ENCODE measurements at places on chromosomes 12 and 14.

GRCh38 chr12:82800185-82800584, 113.5 kb downstream of the TMTC2 start:
- no peak for DNase-seq

GRCh38 chr12:34392741-34393085, 370.4 kb downstream of the ALG10 start:
- no peak for DNase-seq

DNA sequence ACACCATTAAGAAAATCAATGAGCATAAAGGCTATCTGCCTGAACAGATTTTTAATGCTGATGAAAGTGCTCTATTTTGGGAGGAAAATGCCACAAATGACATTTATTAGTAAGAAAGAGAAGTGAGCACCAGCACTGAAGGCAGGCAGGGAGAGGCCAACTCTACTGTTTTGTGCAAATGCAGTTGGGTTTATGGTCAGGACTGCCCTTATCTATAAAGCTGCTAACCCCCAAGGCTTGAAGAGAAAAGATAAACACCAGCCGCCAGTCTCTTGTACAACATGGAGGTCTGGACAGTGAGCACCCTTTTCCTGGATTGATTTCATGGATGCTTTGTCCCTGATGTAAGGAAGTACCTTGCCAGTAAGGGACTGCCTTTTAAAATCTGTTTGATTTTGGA, 246.8 kb upstream of the SFSWAP start:
- DNase-seq, result no peak

- no peak for DNase-seq
Observed at GRCh38 chr12:50404307-50404706, 3.6 kb downstream of the LARP4 start.

DNA sequence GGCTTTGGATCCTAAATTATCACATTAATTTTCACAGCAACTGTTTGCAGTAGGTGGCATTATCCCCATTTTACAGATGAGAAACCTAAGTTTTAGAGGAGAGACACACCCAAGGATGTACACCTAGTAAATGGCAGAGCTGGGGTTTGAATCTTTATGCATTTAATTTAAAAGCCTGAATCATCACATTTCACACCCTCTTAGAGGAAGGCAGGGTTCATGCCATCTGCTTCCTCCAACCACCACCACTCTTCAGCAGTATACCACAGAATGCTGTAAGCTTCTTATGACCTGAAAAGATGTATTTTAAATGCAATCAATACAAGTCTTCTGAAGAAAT, 90.3 kb downstream of the CRADD start:
- no peak for DNase-seq

DNA sequence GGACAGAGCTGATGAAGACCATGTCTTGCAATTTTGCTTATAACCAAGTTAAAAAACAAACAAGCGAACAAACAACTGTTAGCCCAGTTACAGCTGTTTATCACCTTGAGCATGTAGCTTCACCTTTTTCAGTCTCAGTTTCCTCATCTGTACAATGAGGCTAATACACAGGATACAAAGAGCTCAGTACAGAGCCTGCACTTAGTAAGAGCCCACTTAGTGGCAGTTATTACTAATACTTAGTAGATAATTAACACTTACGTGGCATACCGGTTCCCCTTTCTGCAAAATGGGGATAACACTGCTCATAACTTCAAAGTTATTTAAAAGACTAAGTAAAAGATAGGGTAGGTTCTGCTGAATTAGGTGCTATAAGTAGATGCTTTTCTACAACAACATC, 228.0 kb downstream of the MON2 start:
- DNase-seq, result no peak

- no peak for DNase-seq
Observed at GRCh38 chr12:27899151-27899661, 73.3 kb downstream of the PTHLH start.

GRCh38 chr14:42391146-42391834, 784.6 kb downstream of the LRFN5 start:
- DNase-seq, result no peak

DNA sequence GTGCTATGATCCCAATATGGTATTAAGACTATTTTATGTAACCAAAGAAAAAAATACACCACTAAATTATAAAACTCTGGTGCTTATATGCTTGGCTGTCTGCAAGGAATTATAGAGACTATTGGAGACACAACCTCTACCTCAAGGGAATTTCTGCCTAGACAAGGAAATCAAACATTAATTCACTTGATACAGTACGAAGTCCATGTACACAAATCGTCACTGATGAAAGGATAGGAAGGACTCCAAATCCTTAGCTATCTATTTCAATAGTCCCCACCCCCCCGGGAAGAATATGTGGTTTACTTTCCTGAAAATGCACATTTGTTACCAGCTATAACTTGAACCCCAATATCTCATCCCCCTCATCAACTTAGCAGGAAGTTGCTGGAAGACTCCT, 21.9 kb downstream of the RTN1 start:
- DNase-seq, result no peak

- DNase-seq, result no peak
Observed at GRCh38 chr12:3091382-3092241, 14.4 kb downstream of the TSPAN9 start.

- no peak for DNase-seq
Observed at GRCh38 chr14:104140213-104140462, 1.8 kb downstream of the KIF26A start.

DNA sequence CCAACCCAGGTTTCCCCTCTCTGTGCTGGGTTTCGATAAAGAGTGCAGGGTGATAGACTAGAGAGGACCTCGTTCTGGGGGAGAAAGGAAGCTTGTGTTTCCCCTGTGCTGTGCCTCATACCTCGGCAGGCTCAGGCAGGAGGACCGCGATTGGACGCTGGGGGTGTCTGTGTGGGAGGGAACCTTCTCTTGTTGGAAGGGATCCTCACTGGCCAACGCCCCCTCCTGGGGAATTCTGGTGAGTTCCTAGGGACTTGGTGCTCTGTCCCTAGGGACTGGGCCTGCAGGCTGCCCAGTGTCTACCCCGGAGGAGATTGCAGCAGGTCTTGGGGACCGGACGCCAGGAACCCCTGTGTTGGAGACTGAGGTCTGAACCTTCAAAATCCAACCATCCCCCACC, 157.4 kb upstream of the PRMT8 start:
- no peak for DNase-seq

DNA sequence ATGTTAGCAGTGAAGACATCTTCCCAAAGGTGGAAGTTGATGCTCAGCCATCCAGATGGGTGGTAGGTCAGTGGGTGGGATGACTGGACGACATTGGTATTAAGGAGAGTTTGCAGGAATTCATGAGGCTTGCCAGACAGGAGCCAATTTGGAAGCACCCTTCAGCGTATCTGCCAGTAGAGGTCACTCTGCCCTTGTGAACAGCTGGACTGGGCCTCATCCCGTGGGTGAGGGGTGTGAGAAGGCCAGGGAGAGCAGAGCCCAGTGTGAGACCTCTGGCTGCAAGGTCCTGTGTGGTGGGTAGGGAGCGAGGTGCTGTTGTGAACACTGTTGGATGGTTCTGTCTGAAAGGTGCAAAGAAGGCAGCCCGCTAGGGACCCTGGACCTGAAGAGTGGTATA, 37.7 kb downstream of the SLC5A8 start:
- no peak for DNase-seq

GRCh38 chr14:99946652-99947489, 118.4 kb upstream of the EVL start:
- peak; percentile 78 for DNase-seq

DNA sequence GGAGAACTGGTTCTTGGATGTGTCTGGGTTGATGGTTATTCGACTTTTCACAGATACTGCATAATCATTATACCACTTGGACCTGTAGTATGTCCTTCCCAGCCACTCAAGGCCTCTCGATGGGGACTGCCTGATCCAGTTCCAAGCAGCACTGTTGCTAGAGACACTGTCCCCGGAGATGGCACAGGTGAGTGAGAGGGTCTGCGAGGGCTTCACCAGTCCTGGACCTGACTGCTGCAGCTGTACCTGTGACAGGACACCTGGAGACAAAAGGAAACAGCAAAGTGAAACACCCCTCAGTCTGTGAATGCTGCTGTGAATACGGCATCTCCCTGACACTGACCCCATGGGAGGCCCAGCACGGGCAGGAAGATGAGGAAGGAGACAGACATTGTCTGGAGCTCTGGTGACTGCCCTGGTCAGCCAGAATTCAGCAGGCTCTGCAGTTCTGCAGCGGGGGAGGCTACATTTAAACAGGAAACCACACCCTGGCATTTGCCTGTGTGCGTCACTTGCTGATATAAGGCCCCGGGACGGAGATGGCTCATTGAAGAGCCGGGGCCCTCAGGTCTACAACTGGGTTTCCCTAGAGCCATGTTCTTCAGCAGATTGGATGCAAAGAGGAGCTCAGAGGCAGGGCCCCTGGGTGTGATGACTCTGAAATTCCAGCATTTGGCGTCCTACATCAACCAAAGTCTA, 413.6 kb downstream of the TMEM121 start:
- no peak for DNase-seq

DNA sequence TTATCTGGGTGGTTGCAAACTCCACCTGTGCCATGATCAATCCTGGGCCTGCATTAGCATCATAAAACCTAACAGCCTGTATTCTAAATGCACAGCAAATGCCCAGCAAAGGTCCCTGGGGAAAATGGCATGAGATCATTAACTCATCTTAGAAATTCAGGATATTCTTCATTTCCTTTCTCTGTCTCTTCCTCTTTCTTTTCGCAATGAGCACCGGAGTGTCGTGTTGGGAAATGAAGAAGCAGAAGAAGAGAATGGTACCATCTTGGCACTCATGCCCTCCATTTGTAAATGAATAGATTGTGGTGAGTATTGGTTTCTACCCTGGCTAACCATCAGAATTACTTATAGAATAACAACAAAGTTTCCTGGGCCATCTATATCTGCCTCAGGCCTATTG, 193.6 kb downstream of the GALC start:
- no peak for DNase-seq

DNA sequence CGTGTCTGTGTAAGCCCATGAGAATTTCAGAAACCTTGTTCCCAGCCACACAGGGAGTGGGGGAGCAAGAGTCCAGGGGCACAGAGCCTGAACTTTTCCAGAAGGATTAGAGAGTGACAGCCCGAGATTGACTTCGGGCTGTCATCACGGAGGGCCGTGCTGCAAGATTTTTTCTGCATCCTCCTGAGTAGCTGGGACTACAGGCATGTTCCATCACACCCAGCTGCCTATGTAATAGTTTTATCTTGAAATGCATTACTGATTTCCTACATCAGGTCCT, 14.4 kb downstream of the EVL start:
- no peak for DNase-seq

GRCh38 chr14:68394118-68394763, 398.6 kb downstream of the ZFP36L1 start:
- no peak for DNase-seq

GRCh38 chr14:104881369-104881979, 16.4 kb downstream of the CEP170B start:
- no peak for DNase-seq

- DNase-seq, result no peak
Observed at GRCh38 chr14:61145034-61145902, 135.9 kb downstream of the TMEM30B start.

DNA sequence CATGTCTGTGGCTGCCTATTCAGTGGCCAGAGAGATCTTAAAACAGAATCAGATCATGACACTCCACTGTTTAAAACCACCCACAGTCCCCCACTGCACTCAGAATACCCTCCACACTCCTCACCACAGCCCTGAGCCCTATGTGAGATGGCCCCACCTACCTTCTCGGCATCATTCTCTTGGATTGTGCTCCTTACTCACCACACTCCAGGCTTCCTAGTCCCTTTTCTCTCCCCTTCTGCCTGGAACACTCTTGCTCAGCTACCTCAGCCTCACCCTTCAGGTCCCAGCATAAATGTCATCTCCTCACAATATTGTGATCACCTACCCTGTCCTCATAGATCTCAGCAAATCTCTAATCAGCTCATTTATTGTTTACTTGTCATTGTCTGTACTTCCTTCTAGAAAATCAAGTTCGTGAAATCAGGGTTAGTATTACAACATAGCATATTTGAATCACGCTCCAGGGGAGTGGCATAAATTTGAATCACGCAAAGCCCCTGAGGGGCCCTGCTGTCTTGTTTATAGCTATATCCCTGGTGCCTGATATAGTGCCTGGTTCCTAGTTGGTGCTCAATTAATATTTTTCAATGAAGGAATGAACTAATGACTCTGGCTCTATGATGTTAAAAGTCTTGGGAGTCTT, 42.8 kb downstream of the SLC35F4 start:
- no peak for DNase-seq

DNA sequence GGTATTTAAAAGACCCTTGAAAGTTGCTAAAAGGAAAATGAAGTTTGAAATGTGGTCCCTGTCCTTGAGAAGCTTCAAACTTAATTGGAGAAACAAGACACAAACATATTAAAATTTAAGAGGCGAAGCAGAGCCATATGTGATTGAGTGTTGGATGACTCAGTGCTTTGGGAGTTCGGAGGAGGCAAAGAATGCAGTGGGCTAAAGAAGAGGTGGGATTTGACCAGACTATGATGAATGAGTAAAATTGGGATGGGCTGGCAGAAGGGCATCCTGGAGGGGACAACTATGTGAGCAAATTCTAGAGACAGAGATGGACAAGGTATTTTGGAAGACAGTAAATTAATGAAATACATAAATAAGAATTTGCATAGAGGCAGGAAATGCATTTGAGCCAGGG, 358.6 kb downstream of the EGLN3 start:
- DNase-seq, result no peak

DNA sequence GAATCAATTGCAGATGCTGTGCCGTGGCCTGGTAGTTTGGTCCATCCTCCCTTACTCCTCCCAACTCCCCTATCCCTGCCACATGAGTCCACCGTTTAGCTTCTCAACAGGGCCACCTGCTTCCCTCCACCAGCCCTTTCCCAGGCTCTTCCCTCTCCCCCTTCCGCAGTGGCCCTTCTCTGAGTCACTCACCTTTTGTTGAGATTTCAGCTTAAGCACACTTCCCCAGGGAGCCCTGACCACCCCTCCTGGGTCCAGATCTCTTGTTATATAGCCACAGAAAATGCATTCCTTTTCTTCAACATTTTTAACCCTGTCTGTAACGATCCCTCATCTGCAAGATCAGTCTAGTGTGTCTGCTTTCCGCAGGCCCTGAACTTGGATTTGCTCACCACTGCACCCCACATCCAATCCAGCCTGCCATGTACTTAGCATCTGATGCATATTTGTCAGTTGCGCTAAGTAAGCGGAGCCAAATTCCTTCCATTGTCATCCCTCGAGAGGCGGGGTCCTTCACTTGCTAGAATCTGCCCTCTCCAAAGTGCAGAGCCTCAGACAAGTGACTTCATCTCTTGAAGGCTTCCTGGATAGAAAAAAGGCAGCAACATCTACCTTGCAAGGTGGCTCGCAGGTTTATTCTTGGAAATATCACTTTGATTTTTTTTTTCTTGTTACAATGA, 41.1 kb downstream of the TMEM63C start:
- no peak for DNase-seq
